Activated naive CD8-positive, alpha-beta T cell treated with anti-CD3 and anti-CD28 coated beads for 36 hours (primary cell): ENCODE measurements at places on chromosomes 13 and 19. TPM values are rescaled to one million over a fixed set of nuclear protein-coding genes. Genes with fewer than 3 reads are reported as not detected.

DNA sequence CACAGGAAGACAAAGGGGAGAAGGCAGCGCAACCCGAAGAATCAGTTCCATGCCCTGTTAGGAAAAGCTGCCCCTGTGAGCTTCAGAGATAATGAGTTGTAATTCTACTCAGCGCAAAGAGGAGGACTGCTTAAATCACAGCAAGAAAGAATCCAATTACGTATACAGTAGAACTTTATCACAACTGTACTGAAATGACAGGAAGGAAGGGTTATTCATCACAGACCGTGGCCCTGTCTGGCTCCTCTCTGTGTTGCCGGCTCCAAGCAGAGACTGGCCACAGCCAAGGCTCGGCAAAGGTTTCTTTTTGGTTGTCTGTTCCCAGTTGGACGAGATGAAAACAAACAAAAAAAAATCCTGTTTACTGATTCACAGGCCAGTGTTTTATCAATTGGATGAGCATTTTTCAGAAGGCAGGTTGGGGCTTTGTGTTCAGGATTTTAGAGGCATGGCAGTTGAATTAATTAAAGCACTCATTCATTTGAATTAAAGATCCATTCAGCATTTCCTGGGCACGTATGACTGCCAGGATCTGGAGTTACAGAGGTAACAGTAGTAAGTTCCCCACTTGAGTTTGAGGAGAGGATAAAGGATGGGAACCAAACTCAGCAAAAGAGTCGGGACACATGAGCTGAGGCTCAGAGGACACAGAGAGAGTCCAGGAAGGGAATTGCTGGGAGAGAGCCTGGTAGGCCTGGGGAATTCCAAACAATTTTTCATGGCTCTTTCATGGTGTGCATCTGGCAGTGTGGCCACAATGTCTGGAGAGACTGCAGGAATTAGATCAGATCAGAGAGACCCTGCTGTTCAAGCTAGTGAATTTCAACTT, 341.0 kb downstream of the DNAJC15 start:
- no peak overlapping the region for H3K4me3 ChIP-seq
- H3K27ac ChIP-seq = no peak overlapping the region
- no peaks in the 10 kb centered on the region for H3K27me3 ChIP-seq
- no peak for DNase-seq
- H3K4me1 ChIP-seq = peaks cover 17% of the 10 kb centered on the region

DNA sequence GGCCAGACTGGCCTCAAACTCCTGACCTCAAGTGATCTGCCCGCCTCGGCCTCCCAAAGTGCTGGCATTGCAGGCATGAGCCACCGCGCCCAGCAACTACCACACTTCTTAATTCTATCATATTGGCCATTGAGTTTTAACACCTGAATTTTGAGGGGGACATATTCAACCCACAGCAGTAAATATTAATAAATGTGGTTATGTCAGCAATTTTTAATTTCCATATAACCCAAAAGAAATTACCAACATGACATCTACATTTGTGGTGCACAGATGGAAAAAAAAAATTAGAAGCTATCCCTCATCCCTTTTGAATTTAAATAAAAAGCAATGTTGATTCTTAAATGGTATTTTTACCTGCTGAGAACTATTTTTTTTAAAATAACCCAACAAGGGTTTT, 88.7 kb downstream of the SLITRK6 start:
- H3K27me3 ChIP-seq = no peaks in the 10 kb centered on the region
- no peak for DNase-seq
- no peak overlapping the region for H3K4me3 ChIP-seq

GRCh38 chr13:31225998-31226675, 26.4 kb downstream of the B3GLCT start:
- no peak overlapping the region for H3K4me3 ChIP-seq
- H3K4me1 ChIP-seq = peaks cover 6% of the 10 kb centered on the region
- H3K36me3 ChIP-seq = peaks cover 6% of the 10 kb centered on the region

GRCh38 chr19:40341601-40342482, 6.4 kb downstream of the C19orf47 start:
- H3K36me3 ChIP-seq = peaks cover 7% of the 10 kb centered on the region
- no peak overlapping the region for H3K4me3 ChIP-seq
- DNase-seq = no peak
- H3K27me3 ChIP-seq = no peaks in the 10 kb centered on the region
- H3K4me1 ChIP-seq = no peaks in the 10 kb centered on the region

The COMMD6 gene
- total RNA-seq = 98.1 TPM

The SLC6A16 gene
- total RNA-seq = 1.4 TPM

The DCLK1 gene
- not detected for total RNA-seq

The ZNF382 gene
- total RNA-seq = 9.3 TPM
